ENCODE measurements at places on chromosomes 6 and 20.
A peak's percentile ranks its signal among the peaks of the same experiment; 100 is the strongest.

- no peak for DNase-seq
Observed at GRCh38 chr6:110520209-110520965, 44.0 kb upstream of the SLC22A16 start.

DNA sequence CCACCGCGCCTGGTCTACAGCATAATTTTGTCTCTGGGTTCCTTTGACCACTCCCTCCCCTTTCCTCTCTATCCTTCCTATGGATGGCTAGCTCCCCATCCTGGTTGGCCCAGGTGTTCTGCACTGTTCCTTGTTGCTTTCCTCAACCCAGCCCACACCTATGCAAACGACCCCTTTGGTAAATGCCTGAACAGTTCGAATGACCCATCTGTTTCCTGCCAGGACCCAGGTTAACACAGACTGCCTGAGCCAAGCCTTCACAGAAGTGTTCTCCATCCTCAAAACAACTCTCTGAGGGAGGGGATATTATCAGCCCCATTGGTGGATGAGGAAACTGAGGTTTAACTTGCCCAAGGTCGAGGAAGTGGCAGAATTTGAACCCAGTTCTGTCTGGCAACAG lies 44.8 kb upstream of the CCDC167 start:
- DNase-seq: no peak

DNA sequence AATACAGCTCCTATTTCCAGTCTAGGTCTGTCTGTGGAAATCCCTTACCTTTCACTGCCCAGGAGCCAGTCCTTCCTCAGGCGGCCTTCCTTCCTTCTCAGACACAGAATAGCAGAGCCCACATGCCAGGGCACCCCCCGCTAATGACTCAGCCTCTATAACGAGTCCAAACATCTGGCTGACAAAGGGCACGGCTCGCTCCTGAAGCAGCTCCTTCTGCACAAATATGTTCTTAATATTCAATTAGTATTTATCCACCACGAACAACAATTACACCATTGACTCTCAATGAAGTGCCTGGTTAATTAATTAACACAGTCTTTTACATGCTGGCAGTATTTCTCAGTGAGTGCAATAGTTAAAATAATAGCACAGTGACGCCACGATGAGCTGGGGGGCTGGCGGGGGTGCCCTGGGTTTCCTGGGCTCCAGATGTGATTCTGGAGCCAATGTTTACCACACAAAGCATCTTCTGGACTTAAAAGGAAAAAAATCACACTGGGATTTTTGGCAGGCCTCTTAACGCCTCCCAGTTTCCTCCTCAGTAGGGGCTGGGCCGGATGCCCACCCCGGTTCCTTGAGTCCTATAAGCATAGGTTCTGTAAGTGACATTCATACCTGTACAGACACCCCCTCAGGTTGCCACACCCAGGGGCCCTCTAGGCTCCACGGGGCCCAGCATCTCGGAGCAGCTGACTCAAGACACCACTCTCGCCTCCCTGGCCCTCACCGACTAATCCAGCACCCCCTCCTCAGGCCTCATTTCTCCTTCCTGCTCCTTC lies 158.6 kb upstream of the MLN start:
- peak; percentile 15 for DNase-seq

- DNase-seq: no peak
Observed at GRCh38 chr20:56808732-56809131, 179.6 kb downstream of the TFAP2C start.

DNA sequence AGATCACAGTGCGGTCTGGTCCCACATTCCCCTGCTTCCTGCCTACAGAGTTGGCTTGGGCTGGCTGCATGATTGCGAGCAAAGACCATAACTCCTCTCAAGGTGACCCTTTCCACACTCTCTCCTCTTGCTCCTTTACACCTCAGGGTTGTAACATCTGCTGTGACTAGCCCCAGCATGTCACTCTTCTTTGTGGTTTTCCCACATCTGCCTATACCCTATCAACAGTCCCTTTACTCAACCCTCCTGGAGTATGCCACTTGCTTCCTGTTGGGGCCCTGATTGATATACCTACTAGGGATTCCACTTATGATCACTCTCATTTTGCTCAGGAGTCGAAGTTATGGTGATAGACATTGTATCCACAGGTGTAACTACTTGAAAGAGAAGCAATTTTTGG lies 58.9 kb upstream of the SGK1 start:
- no peak for DNase-seq

All from stimulated activated CD4-positive, alpha-beta T cell treated with anti-CD3 and anti-CD28 coated beads, Interleukin-1b, Interleukin-23, amount 100 ng/mL, for 48 hours (primary cell).